Stomach (tissue), 19 donors: ENCODE measurements at places on chromosomes 5 and 9.

DNA sequence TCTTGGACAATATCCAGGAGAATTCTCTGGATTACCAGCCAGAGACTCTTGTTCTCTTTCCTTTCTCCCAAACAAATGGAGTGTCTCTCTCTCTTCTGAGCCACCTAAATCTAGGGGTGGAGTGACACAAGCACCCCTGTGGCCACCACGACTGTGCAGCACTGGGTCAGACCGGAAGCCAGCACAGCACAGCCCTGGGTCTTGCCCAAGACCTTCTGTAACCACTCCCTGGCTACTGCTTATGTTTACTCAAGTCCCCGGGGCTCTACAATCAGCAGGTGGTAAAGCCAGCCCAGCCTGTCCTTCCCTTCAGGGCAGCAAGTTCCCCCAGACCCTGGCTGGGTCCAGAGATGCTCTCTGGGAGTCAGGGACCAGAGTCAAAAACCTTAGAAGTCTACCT, 110.0 kb upstream of the TUT7 start:
- no peak for DNase-seq

DNA sequence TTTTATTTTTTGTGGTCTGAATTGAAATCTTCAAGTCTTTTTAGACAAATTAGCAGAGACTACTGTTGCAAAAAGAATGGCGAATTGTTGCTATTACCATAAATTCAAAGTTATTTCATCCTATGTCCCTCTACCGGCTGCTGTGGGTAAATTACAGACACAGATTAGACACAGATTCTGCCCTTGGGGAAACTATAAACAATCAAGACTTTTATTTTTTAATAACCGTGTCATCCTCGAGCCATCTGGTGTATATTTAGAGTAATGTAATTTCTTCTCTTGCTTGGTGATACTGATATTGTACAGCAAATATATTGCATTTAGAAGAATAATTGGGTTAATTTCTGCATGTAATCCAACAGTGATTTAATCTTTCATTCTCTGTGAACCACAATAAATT, 228.0 kb upstream of the ADAMTSL1 start:
- DNase-seq: no peak

DNA sequence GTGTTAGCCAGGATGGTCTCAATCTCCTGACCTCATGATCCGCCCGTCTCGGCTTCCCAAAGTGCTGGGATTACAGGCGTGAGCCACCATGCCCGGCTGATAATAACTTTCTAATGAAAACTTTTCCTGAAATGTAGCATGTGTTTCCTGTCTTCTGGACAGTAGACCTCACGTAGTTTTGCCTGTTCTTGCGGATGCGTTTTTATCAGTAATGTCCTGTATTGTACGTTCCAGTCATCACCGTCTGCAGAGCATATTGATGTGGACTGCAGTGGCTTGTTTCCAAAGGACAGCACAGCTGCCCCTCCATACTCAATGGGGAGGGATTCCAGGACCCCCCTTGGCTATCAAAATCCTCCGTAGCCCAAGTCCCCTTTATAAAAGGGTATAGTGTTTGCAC, 12.8 kb downstream of the EXOC3 start:
- DNase-seq: no peak

DNA sequence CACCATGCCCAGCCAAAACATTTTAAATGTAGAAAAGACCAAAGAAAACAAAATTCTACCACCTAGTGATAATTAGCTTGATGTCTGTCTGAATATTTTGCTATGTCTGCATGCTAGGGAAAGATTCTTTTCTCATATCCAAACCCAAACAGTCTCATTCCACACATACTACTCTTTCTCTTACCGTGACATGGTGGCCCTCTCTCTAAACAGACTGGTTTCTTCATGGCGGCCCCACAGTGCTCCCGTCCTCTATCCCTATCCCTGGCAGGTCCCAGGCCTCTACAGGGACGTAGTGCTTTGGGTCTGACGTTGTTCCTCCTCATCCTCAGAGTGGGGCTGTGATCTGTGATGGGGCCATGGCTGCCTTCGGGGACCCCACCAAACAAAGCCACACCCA, 8.1 kb downstream of the CORO2A start:
- DNase-seq: no peak

GRCh38 chr5:174376726-174377373, 331.3 kb downstream of the NSG2 start:
- no peak for DNase-seq

DNA sequence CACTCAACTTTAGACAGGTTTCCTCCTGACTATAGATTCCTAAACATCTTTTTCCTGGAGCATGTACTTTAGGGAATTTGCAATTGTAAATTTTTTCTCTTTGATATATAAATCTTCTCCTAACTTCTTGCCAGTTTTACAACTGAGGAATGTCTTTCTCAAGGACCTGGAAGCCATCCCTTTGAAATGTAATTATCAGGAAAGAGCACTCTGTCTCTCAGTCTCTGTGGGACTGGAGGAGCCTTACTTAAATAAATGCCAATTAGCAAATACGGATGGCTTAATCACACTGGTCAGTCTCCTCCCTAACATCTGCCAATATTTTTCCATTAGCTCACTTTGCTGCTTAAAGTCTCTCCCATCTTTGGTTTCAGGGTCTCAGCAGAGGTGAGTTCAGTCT, 344.3 kb upstream of the ARRDC3 start:
- no peak for DNase-seq

- DNase-seq: no peak
These were observed 336.7 kb downstream of the AGTPBP1 start for GRCh38 chr9:85404911-85405565.

- no peak for DNase-seq
These were observed 252.7 kb upstream of the GRIA1 start for GRCh38 chr5:153237671-153238332.

DNA sequence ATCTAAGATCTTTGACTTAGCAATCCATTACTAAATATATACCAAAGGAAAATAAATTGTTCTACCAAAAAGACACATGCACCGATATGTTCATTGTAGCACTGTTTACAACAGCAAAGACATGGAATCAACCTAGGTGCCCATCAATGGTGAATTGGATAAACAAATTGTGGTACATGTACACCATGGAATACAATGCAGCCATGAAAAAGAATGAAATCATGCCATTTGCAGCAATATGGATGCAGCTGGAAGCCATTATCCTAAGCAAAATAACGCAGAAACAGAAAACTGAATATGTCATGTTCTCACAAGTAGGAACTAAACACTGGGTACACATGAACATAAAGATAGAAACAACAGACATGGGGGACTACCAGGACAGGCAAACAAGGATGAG, 589.5 kb downstream of the IRX1 start:
- DNase-seq: no peak

- no peak for DNase-seq
These were observed 134.8 kb upstream of the LARP1 start for GRCh38 chr5:154620411-154620810.

DNA sequence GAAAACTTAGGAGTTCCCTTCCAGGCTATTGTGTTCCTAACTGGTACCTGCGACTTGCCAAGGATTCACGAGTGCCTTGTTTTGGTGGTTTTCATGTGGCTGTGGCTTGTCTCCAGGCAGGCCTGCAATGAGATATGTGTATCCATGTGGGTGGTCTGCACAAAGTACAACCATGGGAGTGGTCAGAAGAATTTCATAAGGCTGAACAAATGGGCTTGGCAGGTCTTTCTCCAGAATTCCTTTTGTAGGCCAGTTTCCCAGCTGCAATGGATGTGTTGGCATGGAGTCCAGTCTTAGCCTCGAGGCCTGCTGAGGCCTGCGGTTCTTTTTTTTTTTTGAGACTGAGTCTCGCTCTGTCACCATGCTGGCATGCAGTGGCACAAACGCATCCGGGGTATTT, 28.8 kb upstream of the MELK start:
- no peak for DNase-seq

DNA sequence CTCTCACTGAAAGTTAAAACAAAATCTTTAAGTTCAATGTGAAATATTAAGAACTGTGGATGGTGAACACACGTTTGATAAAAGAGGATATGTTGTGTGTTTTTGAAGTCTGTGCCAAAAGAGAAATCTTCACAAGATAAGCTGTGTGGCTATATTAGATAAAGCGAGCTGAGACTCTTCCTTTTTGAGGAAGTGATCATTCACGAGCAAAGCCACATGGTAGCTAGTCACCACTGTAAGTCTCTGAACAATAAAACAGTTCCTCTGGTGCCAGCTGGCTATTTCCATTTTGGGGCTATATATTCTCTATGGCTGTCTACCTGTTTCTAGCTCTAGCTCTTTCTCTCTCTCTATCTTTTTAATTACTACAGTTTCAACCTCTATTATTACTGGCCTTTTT, 1849.2 kb upstream of the C9orf72 start:
- DNase-seq: no peak

GRCh38 chr5:157778121-157778805, 34.8 kb downstream of the LSM11 start:
- DNase-seq: peak; percentile 54

DNA sequence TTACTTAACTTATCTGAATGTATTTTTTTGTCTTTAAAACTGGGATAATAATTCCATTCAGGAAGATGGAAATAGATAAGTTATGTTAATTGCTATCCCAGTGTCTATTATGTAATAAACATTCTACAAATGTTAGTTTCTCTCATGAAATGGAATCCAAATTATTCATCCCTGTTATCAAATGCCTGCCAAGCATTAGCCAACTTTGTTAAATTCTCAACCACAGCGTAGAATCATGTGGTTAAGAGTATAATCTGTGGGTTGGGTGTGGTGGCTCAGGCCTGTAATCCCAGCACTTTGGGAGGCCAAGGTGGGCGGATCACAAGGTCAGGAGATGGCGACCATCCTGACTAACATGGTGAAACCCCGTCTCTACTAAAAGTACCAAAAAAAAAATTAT, 912.9 kb upstream of the SEMA6A start:
- no peak for DNase-seq

GRCh38 chr5:110844251-110844650, 105.4 kb downstream of the SLC25A46 start:
- no peak for DNase-seq

- no peak for DNase-seq
These were observed 102.4 kb downstream of the LPAR1 start for GRCh38 chr9:110935829-110936228.
